ENCODE measurements at places on chromosomes 7 and 10. TPM values are rescaled to one million over a fixed set of nuclear protein-coding genes. Genes with fewer than 3 reads are reported as not detected.

The AKR1C3 gene
- total RNA-seq, result 1.8 TPM

DNA sequence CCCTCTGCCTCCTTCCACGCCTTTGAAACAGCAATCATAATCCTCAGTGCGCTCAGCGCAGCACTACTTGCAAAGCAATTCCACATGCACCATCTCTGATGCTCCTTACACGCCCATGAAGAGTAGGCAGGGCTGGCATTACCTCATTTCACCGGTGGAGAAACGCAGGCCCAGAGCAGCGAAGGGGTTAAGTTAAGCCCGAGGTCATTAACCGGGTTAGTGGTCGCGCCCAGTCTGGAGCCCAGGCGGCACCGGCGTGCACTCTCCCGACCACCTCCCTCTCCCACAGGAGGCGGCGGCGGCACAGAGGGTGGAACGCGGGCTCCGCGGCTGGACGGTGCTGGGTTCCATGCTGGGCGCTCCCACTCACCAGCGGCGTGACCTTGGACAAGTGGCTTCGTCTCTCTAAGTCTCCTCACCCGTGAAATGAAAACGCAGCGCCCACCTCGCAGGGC lies 515 bp downstream of the FASTK start:
- no peak for DNase-seq

The ZCWPW1 gene
- total RNA-seq, result 6.5 TPM

DNA sequence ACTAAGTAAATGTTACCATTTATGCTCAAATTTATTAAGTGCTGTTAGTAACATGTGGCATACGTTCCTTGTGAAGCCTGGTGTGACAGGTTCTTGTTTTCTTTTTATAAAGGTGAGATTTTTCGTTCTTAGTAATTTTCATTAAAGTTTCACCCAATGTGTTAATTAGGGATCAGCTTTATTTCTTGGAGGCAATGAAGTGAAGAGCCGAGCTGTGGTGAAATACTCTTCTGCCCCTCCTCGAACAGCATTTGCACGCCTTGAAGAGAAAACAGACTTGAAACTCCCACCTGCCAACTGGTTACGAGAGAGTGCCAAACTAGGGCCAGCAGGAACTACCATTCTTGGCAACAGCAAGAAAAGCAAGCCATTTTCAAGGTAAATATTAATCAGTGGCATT lies 1.5 kb downstream of the EDRF1 start:
- no peak for DNase-seq

The SAMD9 gene
- 66.5 TPM for total RNA-seq

Measured in activated naive CD8-positive, alpha-beta T cell treated with anti-CD3 and anti-CD28 coated beads, Interleukin-2, amount 10 ng/mL, durations not matched to agents 7 days and 5 days (primary cell).